ENCODE measurements at places on chromosomes 3 and 15.

- no peak for DNase-seq
These were observed 132.7 kb upstream of the AGBL1 start for GRCh38 chr15:85947021-85947420.

- no peak for DNase-seq
These were observed 352.1 kb downstream of the SHQ1 start for GRCh38 chr3:72496051-72496670.

- no peak for DNase-seq
These were observed 19.4 kb upstream of the ACAP2 start for GRCh38 chr3:195462308-195462610.

GRCh38 chr15:77440378-77440999, 19.8 kb downstream of the HMG20A start:
- no peak for DNase-seq

DNA sequence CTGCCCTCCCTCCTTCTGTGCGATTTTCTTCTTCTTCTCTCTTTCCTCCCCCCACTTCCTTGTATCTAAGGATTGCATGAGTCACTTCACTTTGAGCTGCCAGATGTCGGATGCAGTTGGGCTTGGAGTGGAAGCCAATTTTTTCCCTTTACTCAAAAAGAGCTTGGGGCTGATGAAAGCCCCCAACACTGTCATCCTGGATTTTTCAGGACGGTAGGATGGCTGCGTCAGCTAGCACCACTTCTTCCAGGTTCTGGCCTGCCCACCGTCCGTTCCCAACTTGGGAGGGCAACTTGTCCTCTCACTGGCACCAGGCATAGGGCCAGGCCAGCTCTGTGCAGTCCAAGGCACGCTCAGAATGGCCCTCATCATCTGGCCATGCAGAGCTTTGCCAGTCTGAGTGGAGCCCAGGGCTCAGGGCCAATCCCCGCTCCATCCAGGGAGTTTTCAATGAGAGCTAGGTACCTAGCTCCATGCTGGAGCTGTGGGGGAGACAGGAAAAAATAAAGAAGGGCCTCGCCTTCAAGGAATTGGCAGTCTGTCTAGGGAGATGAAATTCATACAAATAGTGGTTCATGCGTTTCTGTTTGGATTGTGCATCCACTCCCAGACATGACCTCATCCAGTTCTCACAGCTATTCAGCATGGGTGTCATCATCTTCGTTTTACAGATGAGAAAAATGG, 47.7 kb upstream of the INSYN1 start:
- DNase-seq = no peak

GRCh38 chr15:29024662-29025061, 138.9 kb downstream of the APBA2 start:
- DNase-seq = no peak

GRCh38 chr3:188305220-188305619, 151.3 kb downstream of the LPP start:
- no peak for DNase-seq

GRCh38 chr15:73569361-73569760, 63.8 kb downstream of the NPTN start:
- DNase-seq = no peak

DNA sequence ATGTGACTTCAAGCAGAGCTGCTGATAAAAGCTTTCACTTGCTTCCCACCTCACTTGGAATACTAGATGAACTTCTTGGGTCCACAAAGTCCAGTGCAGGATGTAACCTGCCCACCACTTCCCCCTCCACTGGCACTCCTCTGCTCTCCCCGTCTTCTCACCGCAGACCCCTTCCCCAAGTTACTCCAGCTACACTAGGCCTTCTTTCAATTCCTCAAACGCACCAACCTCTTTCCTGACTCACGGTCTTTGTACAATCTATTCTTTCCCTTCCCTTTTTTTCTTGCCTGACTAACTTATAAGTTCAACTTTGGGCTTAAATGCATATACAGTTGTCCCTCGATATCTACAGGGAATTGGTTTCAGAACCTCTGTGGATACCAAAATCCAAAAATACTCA, 5.2 kb upstream of the ATP13A3 start:
- DNase-seq = no peak

DNA sequence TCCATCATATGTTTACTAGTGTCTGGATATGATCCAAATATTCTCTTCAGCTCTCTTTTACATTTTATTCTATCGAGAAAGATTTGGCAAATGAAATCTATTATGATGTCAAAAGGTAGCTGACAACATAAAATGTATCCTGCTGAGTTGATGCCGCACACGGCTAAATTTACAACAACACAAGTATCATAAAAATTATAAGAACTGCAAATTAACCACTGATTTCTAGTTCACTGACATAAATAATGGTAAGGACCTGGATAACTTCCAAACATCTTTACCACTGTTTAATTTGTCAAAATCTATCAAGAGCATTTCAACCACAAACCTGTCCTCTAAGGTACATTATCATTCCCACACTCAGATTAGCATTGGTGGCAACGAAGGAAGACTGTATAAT, 244.5 kb downstream of the FOXP1 start:
- DNase-seq = no peak

DNA sequence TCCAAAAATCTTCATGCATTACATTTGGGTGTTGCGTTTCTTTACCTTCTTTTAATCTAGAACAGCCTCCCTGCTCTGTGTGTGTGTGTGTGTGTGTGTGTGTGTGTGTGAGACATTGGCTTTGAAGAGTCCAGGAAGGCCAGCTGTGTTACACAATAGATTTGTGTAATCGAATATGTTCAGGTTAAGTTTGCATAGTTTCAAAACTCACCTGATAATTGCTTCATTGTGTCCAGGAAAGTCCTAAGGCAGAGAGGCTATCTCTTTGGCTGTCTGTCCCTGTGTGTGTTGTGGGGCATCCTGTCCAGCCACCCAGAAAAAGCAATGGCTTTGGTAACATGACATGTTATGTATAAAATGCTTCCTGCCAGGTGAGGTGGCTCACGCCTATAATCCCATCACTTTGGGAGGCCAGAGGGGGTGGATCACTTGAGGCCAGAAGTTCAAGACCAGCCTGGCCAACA, 37.5 kb downstream of the ZNF710 start:
- no peak for DNase-seq

DNA sequence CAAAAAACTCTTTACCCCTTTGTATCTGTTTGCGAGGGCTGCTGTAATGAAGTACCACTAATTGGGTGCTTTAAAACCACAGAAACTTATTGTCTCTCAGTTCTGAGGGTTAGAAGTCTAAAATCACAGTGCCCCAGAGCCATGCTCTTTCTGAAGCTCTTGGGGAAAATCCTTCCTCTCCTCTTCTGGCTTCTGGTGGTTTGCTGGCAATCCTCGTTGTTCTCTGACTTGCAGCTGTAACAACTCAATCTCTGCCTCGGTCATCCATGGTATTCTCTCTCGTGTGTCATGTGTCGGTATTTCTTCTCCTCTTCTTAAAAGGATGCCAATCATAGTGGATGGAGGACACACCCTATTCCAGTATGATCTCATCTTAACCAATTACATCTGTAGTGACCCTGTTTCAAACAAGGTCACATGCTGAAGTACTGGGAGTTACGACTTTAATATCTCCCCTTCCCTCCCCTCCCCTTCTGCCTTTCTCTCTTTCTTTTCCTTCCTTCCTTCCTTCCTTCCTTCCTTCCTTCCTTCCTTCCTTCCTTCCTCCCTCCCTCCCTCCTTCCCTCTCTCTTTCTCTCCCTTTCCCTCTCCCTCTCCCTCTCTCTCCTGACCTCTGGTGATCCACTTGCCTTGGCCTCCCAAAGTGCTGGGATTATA, 6.5 kb upstream of the ARL8B start:
- DNase-seq = no peak

- no peak for DNase-seq
These were observed 274.8 kb upstream of the TRIM42 start for GRCh38 chr3:140403079-140403478.

DNA sequence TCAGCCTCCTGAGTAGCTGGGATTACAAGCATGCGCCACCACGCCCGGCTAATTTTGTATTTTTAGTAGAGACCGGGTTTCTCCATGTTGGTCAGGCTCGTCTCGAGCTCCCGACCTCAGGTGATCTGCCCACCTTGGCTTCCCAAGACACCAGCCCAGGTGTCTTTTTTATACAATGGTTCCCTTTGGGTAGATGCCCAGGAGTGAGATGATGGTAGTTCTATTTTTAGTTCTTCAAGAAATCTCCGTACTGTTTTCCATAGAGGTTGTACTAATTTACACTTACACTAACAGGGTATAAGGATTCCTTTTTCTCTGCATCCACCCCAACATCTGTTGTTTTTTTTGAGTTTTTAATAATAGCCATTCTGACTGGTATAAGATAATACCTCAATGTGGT, 94.3 kb downstream of the IGF2BP2 start:
- DNase-seq = no peak

DNA sequence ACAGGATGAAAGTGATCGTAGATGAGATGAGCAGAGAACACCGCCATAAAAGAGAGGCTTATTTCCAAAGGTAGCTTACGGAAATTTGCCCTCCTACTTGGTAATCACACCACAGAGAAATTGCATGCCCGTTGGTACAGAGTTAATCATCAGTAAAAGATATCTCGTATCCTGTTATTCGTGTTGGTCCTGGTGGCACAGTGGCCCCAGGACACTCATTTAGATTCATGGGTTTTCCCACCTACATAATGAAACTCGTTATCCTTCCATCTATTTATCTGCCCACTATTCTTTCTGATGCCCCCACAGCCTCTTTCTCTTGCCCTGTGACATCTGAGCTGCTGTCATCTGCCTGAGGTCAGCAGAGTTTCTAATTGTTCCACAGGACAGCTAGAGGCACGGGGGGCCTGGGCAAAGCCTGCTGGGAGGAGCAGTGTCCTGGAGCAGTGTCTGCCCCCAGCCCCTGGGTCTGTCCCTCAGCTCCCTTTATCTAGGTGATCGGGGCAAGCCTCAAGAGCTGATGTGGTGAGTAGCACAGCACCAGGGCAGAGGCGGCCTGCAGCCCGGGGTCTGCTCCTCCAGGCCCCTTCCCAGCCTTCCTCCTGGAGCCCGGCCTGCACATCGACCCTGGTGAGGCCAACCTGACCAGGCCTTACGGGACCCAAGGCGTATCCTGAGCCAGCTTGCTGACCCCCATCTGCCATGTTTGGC, 42.2 kb downstream of the PXYLP1 start:
- DNase-seq = no peak

DNA sequence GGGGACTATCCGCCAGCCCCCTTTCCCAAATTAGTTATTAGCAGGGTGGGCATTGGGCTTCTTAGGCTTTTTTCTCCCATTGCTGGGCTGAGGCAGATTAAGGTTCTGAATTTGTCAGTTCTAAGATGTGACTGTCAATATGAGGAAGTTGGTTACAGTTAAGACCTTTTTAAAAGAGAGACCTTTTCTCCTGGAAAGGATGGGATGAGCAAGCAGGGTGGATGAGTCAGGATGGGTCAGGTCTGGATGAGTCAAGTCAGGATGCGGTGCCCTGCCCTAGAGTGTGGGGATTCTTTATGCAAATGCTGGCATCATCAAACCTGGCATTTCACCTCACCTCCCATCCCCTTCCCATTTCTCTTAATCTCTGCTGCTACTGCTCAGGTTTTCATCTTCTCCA, 1.9 kb downstream of the AEN start:
- DNase-seq = peak; percentile 69

- no peak for DNase-seq
These were observed 5.5 kb upstream of the VGLL3 start for GRCh38 chr3:86996261-86996955.

DNA sequence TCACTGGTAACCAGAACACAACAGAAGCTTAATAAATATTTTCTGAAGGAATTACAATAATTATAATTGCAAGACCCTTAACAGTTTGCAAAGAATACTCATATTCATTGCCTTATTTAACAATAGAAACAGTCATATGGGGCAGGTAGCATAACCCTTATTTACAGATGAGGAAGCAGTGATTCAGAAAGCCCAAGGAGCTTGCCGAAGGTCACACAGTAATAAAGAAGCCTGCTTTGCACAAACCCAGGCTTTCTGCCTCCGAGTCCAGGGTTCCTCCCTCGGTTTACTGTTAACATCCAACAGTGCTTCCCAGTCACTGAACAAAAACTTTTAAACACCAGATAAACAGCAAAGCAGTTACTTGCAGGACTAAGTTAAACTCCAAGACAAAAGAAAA, 35.3 kb downstream of the SRGAP3 start:
- no peak for DNase-seq

DNA sequence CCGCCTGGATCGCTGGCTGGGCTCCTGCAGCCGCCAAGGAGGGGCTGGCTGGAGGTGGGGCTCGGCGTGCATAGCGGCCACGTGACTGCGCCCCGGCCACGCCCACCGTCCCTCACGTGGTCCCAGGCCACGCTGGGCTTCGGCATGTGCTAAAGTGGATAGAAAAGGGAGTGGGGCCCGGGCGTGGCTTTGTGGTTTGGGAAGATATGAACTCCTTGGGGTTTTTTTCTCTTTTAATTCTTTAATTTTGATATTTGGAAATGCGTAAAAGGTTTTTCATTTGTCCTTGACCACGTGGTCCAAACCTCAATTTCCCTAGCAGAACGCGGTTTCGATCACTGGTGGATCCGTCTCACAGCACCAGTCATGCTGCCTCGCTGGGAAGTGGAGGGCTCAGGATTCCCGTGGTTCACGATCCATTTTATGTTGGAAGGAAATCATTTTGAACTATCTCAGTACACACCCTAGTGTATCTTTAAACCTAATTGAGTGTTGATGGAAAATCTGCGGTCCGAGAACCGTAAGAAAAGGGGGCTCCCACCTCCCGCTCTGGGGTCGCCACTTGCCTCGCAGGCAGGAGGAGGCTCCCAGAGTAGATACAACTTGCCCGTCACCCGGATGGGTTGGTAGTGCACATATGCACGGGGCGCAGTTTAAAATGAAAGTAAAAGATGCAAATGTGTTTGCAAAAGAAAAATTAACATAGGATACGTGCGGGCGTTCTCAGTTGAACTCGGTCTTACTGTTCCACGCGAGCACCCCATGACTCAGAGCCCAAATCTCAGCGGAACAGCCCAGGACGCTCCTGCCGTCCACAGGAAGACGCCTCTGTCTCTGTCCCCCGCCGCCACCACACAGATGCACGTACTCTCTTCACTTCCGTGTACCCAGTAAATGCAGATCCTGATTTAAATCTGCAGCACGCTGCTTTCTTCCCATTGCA, 141.9 kb downstream of the PGPEP1L start:
- DNase-seq = no peak

DNA sequence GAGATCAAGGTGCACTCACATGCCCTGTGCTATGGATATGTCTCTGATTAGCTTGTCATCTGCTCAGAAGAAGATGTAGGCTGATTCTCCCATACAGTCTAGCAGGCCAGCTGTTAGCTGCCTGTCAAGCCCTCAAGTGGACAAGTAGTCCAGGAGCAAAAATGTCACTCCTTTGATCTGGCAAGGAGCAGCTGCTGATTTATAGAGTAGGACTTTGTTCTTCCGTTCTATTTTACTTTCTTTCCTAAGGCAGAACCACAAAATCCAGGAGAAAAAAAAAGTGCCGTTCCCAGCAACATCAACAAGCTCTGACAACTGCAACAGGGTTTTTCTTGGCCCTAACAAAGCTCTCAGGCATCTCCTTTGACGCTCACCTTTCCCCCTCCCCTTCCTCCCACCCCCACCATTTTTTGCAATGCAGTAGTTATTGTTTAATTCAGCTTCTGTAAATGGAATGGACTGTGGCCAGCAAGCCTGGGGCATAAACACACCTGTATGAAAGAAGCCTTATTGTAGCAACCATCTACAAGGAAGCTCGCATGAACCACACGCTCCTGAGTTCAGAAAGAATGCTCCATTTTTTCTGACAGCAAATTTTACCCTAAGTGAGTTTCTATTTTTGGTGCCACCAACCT, 196.3 kb downstream of the MEIS2 start:
- no peak for DNase-seq

GRCh38 chr15:55270291-55270690, 19.3 kb downstream of the RAB27A start:
- DNase-seq = no peak
